ENCODE measurements at places on chromosomes 1 and 21.

DNA sequence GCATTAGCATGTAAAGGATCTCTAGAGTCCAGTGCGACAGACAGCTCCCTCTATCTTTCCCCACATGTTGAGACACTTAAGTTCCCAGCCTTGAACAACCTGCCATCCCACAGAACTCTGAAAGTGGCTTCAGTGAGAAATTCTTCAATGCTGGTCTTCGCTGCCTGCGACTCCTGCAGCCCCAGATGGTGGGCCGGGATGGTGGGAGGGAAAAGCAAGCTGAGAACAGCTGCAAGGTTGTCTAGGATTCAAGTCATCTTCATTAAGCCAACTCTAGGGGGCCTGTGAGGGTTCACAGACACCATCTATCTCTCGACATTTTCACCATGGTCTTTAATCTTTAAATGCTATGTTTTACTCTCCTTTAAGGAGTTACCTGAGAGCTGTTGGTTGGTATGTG, 185.5 kb upstream of the C1orf174 start:
- DNase-seq: no peak

DNA sequence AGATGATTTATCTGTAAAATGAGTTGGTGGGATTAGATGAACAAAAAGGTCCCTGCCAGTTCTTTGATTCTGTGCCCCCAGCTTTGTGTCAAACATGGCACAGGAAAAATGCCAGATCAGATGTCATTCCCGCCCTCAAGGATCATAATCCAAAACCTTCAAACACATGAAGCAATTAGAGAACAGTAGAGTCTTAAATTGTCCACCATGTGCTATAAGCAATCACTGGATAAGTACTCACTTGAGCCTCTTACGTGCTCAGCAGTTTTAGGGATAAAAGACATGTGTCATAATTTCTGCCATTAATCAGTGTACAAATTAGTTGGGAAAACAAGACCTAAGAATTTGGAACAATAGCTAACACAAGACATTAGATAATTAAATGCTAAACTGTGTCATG, 15.4 kb upstream of the KIAA0040 start:
- no peak for DNase-seq

DNA sequence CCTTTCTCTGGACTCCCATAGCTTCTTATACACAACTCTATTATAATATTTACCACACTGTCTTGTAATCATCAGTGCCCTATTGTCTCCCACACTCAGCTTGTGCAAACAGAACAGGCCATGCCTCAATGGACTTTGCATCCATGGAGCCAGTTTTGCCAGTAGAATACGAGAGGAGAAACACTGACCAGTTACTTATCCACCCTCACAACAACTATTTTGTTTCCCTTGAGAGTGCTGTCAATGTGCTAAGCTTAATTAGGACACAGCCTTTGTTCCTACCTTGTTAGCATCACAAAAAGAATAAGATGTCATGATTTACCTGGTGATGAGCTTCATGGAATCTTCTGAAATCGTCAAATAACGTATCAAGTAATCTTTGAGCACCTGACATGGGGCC, 18.1 kb upstream of the LRRC52 start:
- DNase-seq: no peak

GRCh38 chr21:45833414-45833813, 148.2 kb upstream of the COL6A1 start:
- no peak for DNase-seq

- no peak for DNase-seq
Observed at GRCh38 chr21:39564200-39564599, 48.5 kb upstream of the B3GALT5 start.

GRCh38 chr1:149931212-149931790, 3.7 kb upstream of the SF3B4 start:
- no peak for DNase-seq

All from kidney epithelial cell (primary cell).